HCT116 (cell line): ENCODE measurements at places on chromosomes 12 and 14.
A peak's percentile ranks its signal among the peaks of the same experiment; 100 is the strongest.

DNA sequence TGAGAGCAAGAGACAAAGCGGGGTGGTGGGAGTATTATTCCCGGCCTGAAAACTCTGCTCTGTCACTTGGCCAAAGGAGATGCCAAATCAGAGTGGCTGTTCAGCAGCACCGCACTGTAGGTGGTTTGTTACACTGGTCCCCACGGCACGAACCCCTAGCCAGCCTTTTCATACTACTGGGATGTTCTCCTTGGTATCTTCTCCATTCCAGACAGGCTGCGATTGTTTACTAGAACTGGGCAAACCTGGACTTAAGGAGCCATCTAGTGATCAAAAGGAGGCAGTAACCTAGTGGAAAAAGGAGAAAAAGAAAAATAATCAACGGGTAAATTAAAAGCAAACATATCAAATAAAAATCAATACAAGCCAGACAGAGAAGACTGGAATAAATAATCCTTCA lies 58.9 kb upstream of the TMTC2 start:
- DNase-seq = peak; percentile 26

DNA sequence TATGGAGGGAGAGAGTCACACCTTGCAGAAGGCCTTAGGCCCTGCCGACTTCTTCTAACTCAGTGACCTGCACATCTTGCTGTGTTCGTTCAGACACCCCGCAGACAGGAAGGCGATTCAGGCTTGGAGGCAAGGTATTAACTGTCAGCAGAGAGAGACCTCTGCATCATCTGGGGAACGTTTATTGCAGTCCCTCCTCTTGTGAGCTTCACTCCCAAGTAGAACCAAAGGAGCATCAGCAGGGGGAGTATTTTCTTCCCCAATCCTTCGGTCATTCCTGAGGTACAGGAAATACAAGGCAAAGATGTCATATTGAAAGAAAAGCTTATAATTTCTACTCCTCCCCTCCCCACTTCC lies 217.9 kb downstream of the CRADD start:
- DNase-seq = no peak

GRCh38 chr12:13817131-13817530 lies 164.3 kb downstream of the GRIN2B start:
- no peak for DNase-seq

DNA sequence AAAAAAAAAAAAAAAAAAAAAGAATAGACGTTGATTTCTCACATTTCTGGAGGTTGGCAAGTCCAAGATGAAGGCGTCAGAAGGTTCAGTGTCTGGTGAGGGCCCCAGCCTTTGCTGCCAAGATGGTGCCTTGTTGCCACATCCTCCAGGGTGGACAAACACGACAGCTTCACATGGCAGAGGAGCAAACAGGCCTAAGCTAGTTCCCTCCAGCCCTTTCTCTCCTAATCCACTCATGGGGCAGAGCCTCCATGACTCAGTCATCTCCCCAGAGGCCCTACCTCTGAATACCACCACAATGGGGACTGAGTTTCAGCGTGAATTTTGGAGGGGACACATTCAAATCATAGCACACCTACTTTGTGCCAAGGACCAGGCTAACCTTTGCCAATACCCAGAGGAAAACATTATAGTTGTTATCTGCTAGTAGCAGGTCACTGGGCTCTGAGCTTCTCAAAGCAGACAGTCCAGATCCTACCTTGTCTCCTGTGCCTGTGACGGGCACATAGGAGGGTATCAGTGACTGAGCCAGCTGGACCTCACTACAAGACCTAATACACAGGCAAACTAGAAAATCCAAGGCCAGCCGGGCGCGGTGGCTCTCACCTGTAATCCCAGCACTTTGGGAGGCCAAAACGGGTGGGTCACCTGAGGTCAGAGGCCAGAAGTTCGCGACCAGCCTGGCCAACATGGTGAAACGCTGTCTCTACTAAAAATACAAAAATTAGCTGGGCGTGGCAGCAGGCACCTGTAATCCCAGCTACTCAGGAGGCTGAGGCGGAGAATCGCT lies 10.5 kb upstream of the BCL11B start:
- DNase-seq = no peak

DNA sequence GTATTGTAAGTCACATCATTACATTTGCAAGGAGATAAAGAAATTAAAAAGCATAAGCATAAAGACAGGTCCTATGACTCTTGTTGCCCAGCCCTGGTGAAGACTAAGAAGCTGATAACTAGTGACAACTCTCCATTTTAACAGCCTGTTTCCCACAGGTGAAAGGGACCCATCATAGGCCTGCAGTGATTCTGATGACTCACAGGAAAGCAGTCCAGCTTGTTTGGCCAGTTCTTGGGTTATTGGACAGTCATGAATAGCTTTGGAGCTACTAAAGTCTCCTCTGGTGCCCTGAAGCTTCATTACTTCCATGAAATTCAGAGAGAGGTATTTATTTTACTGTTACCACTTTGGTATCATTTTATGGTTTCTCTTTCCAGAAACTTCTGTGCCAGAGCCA lies 55.5 kb upstream of the DYRK2 start:
- DNase-seq = peak; percentile 87
